ENCODE measurements at places on chromosomes 3 and 15.

DNA sequence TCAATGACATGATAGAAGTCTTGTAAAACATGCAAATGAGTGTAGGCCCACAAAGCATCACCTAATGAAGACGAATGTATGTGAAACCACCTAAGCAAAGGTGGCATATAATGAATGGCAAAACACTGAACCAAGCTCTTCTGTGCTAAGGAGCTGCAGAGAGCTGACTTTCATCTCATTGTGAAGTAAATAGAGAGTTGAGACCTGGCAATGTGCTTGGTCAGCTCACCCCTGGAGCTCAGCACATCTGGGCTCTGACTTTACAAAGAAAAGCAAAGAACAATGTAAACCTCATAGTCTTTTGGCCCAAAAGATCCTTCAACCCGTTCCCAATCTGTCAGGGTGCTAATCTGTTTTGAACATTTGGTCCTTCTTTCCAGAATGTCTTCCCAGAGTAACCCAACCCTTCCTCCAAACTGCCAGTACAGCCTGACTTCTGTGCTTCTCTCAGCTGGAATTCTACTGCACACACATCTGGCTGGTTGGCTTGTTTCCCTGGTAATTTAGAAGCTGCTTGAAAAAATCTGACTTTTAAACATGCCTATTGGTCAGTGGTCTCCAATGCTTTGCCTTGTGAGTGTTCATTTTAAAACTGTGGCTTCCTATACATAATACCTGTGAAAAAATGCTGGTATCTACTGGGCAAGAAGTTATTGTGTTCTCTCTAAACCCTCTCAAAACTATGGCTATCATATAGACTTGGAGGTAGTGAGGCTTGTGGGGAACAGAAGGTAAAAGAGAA, 101.7 kb downstream of the CD200R1L start:
- no peak for DNase-seq

DNA sequence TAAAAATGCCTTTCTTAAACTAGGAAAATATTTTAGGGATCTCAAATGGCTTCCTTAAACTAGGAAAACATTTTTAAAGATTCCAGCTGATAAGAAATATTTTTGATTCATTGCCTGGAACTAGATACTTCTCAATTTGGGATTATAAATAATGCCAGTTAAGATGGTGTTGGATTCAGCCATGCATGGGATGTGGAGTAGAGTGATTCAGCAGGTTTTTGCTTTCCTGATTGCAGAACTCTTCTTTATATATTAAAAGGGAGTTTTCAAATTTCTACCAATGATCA, 15.6 kb downstream of the FILIP1L start:
- DNase-seq, result no peak

DNA sequence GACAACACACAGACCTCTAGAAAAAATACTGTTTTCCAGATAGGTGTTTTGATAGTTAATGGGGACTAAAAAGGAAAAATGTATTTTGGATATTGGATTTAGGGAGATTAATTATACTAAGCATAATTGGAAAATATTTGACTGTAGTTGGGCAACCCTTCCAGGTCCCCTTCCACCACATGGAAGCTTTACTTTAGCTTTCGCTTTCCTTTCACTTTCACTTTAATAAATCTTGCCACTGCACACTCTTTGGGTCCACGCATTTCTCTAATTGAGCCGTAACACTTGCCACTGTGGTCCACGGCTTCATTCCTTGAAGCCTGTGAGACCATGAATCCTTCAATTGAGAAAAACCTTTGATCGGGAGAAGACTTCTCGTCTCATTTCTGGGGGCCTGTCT, 15.5 kb downstream of the GLDN start:
- no peak for DNase-seq

DNA sequence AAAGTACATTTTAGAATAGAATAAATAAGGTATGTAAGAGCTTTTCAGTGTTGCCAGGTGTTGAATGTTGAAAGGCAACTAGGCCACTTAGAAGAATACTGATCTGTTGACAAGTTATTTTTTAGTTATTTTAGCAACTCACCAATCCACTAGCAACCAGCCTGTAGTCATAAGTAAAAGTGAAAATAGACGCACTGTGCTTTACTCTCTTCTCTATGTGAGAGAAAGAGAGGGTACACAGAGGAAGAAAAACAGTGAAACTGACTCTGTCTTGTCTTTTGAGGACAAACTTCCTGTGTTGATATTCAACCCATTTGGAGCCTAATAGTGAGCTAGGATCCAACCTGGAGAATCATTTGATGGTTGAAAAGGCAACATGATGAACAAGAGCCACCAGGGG, 327.1 kb upstream of the GOLIM4 start:
- DNase-seq, result no peak

GRCh38 chr3:150469031-150469930, 61.2 kb downstream of the TSC22D2 start:
- peak; percentile 48 for DNase-seq

DNA sequence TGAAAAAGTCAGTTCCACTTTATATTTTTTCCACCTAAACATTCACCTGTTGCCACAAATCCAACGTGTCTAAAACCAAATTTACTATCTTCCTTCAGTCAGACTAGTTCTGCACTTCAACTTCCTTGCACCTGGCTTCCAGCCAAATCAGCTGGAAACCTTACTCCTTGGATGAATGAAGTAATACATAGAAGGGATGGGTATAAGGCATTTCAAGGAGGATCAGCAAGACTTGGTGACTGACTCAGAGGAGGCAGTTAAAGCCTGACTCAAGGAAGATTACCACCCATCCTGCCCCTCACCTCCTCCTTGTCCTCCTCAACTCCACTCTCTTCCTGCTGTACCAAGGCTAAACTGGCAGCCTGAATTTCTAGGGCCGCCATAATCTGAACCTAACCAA, 37.1 kb downstream of the QTRT2 start:
- DNase-seq, result peak; percentile 11

GRCh38 chr15:74626752-74627692, 11.4 kb downstream of the CLK3 start:
- DNase-seq, result no peak

- no peak for DNase-seq
Observed at GRCh38 chr15:79307251-79307650, 3.7 kb upstream of the TMED3 start.

DNA sequence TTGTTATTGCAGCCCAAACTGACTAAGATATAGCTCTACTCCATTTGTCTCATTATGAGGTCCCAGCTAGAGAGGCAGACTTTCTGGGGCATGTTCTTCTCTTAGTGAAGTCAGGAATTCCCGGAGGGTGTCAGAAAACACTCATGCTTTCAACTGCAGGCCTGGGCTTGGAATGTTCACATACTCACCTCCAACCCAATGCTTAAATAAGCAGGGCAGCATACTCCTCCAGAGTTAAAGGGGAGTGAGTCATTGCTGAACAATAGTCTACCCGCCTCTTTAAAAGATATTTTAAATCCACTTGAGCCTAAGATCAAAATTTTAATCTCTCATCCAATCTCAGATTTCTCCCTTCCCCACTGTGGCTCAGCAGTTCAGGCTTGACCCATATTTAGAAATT, 167.8 kb upstream of the DPH6 start:
- no peak for DNase-seq

- DNase-seq, result no peak
Observed at GRCh38 chr3:173109143-173109542, 31.9 kb downstream of the SPATA16 start.
